ENCODE measurements at places on chromosomes 6 and 20.

GRCh38 chr6:10391299-10391630 lies 23.6 kb downstream of the TFAP2A start:
- DNase-seq, result no peak

GRCh38 chr6:22147921-22148776 lies 148.7 kb downstream of the PRL start:
- DNase-seq, result peak; percentile 49

DNA sequence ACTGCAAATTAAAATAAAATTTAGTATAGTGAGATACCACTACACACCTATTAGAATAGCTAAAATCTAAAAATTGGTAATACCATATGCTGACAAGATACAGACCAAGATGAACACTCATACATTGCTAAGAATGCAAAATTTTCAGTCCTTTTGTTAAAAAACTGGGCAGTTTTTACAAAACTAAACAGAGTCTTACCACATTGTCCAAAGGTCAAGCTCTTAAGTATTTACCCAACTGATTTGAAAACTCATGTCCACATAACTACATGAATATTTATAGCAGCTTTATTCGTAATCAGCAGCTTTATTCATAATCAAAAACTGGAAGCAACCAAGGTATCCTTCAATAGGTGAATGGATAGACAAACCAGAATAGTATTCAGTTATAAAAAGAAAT lies 10.0 kb downstream of the POLR3F start:
- no peak for DNase-seq

DNA sequence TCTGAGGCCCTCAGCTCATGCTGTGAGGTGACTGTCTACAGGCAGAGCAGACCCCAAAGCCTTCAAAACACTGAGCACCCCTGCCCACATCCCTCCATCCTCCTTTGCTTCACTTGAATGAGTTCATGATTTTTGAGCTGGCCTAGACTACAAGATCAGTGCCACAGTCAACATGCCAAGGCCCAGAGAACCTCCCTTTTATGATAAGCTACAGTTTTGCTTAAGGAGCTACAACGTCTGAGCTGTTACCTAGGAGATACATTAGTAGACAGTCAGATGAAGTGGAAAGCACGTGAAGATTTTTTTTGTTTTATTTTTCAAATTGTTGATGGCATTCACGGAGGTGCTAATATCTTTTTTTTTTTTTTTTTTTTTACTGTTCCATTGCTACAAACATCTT lies 139.0 kb downstream of the SOBP start:
- DNase-seq, result no peak

GRCh38 chr20:63591786-63592355 lies 17.8 kb upstream of the HELZ2 start:
- no peak for DNase-seq
